Suppressor macrophage (primary cell): ENCODE measurements at places on chromosomes 13 and 19.
A peak's percentile ranks its signal among the peaks of the same experiment; 100 is the strongest.

GRCh38 chr19:44072543-44073401 is 813 bp downstream of the ZNF284 start:
- peak; percentile 18 for DNase-seq

DNA sequence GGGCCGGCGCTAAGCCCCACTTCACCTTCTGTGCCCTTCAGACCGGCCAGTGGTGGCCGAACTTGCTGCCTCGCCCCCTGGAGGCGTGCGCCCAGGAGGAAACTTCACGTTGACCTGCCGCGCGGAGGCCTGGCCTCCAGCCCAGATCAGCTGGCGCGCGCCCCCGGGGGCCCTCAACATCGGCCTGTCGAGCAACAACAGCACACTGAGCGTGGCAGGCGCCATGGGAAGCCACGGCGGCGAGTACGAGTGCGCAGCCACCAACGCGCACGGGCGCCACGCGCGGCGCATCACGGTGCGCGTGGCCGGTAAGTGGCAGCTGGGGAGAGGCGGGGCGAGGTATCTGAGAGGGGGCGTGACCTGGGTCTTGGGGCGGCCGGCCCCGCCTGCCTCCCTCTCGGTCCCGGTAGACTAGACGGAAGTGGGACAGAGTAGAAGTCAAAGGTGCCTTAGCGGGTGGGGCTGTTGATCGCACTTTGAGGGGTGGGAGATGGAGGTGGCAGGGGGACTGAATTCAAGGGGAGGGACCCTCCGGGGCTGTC is 5.6 kb downstream of the ICAM5 start:
- DNase-seq = peak; percentile 88

DNA sequence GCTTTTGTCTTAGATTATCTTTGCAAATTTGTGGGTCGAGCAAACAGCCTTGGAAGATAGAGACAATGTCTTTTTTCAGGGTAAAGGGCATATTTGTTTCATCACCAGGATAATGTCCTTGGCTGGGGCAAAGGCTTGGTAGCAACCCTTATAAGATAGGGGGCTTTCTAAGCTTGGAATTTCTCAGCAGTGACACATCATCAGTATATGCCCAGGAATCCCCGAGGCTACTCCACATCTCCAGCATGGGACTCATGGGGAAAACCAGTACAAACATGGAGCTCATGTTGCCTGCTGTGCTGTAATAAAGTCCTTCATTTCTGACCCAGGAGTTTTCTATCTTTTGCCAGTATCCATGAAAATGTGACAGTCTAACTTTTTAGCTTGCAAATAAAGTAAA is 77.1 kb downstream of the DCLK1 start:
- no peak for DNase-seq

- no peak for DNase-seq
Observed at GRCh38 chr19:3698386-3698950, 1.8 kb downstream of the PIP5K1C start.

DNA sequence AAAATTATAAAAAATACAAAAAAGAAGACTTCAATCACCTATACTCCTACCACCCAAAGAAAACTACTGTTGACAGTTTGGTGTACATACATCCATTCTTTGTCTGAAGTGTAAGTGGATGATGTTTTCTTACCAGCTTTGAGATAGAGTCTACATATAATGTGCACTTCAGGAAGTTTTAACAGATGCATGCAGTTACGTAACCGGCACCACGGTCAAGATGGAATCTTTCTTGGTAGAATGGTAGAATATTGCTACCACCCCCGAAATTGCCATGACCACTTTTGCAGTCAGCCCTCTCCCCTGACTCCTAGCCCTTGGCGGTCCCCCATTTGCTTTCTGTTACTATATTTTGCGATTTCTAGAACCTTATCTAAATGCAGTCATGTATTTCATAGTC is 1.4 kb downstream of the CUL4A start:
- DNase-seq = peak; percentile 19

DNA sequence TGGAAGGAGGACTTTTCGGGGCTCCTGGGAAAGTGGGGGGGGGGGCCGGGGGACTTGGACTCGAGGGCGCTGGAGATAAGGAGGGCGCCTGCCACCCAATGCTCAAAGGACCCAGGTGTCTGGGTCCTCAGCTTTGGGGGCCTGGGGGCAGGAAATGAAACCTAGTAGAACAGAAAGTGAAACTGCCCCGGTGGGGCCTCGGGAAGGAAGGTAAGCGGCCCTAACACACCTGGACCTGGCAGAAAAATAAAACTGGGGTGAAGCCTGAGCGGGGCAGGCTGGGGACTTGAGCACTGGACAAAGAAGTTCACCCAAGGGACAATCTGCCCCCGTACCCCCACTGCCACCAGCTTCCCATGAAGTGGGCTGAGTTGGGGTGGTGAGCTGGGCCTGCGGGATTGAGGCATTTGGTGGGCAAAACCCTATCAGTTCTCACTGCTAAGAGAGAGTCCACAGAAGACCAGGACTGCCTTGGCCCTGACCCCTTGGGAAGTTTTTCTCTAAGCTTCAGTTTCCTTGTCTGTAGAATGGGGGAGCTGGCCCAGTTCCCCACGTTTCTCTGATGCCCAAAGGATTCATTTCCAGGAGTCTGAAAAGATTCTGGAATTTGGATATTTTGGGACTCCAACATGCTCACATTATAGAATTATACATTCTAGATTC is 2.3 kb downstream of the PRKD2 start:
- DNase-seq = no peak

DNA sequence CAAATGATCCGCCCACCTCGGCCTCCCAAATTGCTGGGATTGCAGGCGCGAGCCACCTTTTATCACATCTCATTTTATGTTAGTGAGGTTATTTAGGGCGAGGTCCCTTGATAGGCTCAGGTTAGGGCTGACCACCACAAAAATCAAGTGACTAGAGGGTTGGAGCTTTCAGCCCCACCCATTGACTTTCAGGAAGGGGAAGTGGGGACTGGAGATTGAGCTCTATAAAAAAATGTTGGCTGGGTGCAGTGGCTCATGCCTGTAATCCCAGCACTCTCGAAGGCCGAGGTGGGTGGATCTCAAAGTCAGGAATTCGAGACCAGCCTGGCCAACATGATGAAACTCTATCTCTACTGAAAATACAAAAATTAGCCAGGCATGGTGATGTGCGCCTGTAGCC is 20.1 kb downstream of the FPR3 start:
- peak; percentile 57 for DNase-seq

- no peak for DNase-seq
Observed at GRCh38 chr19:806815-807421, 9.7 kb downstream of the PTBP1 start.

- peak; percentile 75 for DNase-seq
Observed at GRCh38 chr13:46367617-46368327, 19.3 kb downstream of the RUBCNL start.

DNA sequence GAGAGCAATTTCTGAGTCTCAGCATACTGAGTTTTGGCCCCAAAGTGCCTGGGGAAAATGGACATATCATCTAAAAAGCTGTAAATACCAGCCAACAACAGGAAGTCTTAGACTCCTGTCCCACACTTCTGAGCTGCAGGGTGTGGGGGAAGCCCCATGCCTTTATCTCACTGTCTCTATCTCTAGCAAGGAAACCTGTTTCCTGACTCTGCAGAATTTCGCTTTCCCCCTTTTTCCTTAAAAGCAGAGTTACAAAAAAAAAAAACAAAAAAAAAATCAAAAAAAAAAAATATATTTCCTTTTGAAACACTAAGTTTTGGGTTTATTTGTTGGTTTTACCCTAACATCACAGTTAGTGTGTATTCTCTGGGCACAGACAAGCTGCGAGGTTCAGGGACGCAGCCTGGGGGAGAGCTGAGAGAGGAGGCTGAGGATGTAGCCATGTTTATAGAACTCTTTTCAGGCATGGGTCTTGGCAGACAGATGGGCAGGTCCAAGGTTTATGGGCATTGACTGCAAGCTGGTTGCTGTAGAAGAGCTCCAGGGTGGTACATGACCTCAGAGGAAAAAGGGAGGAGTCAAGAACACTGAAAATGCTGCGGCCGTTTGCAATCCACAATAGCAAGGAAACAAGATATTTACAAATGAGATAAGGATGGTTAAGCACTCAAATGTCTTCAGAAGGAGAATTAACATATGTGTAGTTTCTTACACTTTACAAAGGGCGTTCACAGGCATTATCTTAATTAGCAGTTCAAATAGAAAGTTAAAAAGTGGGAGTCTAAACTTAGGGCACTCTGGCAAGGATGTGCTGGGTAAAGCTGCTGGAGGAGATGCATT is 4.9 kb downstream of the MBNL2 start:
- DNase-seq = peak; percentile 30

DNA sequence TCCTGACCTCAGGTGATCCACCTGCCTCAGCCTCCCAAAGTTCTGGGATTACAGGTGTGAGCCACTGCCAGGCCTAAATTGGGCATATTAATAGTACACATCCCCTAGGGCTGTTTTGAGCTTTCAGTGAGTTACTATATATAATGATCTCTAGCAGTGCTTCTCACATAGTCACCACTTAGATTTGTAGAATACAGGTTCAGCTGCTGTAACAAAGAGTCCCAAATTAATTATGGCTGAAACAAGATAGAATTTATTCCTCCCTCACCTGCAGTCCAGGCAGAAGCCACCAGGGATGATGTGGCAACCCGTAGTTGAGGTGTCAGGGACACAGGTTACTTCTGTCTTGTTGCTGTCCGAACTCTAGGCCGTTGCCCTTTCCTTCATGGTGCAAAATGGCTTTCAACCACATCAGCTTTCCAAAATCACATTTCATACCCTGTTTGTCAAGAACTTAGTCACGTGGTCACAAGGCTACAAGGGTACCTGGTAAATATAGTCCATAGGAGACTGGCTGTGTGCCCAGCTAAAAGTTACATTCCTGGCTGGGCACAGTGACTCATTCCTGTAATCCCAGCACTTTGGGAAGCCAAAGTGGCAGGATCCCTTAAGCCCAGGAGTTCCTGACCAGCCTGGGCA is 2.9 kb downstream of the PROSER3 start:
- DNase-seq = no peak

GRCh38 chr13:79581870-79582315 is 100.9 kb downstream of the NDFIP2 start:
- no peak for DNase-seq

DNA sequence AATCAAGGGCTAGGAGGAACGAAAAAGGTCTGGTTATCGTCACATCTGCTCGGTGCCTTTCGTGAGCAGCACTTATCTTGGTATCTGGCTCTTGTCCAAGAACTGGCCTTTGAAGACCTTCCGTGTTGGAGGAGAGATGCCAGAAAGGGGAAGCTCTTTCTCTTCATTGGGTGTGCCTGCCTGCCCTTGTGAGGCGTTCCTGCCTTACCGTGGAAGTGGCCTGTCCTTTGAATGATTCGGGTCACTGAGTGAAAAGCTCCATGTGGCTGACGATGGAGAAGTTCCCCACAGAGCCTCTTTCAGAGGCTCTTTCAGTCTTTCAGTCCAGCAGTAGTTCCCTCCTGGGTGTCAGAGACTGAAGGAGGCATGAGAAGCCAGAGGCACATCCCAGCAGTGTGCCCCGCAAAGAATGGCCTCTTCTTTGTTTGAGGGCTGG is 121.5 kb upstream of the SLC10A2 start:
- no peak for DNase-seq

DNA sequence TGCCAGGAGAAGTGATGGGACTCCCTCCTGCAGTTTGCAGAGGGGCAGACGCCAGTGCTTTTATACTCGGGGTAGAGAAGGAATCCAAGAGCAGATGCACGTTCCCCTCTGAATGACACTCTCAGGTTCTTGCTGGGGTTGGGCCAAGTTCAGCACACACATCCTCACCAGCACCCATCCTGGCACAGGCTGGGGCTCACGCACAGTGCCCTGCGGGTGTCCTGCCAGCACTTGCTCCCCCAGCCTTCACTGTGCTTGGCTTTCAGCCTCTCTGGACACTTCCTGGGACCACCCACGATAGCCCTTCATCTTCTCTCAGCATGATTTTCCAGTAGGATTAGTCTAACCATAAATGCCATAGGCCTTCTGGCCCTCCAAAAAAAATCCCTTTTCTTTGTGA is 158.6 kb downstream of the ZNF536 start:
- no peak for DNase-seq

- DNase-seq = no peak
Observed at GRCh38 chr13:114143806-114144605, 11.6 kb upstream of the RASA3 start.

DNA sequence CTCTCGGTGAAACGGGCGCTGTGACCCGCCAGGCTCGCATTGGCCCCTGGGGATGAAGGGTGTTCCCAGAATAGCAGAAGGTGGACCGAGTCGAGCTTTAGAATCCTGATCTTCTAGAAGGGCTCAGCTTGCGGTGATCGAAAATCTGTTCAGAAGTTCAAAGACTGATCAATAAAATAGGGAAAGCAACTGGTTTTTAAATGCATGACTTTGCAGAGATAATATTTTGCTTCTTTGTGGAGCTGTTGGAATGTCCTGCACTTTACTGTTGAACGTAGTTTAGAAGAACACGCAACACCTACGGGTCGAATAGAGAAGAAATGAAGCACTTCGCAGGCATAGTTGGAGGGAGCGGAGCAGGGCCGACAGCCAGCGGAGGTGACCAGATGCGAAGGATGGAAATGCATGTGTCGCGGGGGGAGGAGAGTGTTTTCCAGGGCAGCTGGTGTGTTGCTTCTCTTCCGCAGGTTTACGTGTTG is 766 bp downstream of the CEBPG start:
- DNase-seq = no peak
